ENCODE measurements at places on chromosomes 2 and 18.

GRCh38 chr2:122236152-122236874 is 480.9 kb downstream of the TSN start:
- DNase-seq, result no peak

DNA sequence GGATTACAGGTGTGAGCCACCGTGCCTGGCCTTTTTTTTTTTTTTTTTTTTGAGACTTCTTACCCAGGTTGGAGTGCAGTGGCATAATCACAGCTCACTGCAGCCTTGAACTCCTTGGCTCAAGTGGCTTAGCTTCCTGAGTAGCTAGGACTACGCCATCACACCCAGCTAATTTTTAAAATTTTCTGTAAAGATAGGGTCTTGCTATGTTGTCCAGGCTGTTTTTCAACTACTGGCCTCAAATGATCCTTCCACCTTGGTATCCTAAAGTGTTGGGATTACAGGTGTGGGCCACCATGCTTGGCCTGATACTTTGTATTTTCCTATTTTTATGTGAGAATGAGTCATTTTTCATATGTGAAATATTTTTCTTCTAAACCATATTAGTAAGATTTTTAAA is 13.7 kb downstream of the ELP2 start:
- DNase-seq, result no peak

- no peak for DNase-seq
Measured at GRCh38 chr2:236454076-236454475, 115.5 kb upstream of the ACKR3 start.

DNA sequence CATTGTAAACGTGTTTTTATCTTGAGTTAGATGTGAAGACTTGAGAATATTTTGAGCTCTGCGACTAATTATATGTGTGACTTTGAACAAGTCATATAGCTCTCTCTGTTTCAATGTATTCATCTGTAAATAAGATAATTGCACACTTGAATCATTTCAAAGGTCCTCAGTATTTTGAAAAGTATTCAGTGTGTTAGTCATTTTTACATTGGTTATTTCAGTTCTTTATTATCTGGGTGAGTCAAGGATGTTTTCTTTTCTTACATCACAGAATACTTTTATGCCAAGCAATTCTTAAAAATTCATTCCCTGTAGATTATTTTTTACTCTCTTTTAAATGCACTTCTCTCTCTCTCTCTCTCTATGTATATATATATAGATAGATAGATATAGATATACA is 1098.0 kb upstream of the ZEB2 start:
- DNase-seq, result no peak

DNA sequence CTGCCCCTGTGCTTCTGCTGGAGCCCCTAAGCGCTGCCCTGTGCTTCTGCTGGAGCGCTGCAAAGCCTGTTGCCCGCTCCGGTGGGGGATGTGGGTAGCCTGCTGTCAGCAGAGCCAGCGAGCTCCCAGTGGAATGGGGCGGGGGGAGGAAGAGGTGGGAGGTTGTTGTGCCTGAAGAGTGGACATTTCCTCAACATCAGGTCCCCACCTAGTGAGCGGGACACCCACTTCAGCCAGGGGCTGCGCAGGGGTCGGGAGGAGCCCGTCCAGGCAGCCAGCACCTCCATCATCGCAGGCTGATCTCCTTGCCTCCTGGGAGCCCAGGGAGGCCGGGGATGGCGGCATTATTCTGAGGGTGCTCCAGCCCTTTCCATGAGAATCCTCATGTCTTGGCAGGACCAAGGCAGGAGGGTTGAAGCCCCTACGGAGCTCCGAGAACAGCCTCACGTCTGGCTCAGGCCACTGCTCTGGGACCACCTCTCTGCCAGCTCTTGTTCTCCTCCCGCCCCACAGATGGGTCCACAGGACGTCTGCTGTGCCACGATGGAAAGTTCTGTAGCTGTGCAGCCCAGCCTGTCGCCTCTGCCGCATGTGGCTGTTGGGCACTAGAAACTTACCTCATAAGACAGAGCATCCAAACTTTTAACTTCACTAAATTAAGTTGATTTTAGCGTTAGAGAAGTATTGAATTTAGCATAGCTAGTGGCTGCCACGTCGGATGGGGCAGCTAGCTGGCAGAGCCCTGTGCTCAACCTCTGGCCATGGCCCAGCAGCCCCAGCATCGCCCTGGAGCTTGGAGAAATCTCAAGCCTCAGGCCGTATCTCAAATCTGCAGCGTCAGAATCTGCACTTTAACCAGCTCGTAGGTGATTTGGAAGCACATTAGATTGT is 1.9 kb upstream of the ALLC start:
- DNase-seq, result no peak

DNA sequence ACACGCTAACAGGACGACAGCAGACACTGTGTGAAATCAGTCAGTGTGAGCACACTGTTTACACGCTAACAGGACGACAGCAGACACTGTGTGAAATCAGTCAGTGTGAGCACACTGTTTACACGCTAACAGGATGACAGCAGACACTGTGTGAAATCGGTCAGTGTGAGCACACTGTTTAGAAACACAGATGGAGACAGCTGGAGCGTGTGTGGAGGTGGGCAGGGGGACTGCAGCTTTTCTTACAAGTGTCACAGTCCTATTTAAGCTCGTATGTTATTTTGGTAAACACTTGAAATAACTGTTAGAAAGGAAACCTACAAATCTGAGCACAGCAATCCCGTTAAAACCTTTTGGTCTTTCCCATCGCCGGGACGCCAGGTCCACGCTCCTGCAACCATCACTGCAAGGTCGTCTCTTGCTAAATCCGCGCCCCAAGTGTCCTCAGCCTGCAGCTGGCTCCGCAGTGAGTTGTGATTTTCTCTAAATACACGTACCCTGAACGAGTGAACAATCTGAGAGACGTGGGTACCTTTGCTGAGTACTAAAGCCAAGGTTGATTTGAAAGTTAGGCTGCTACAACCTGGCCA is 58.9 kb upstream of the CTDP1 start:
- no peak for DNase-seq

DNA sequence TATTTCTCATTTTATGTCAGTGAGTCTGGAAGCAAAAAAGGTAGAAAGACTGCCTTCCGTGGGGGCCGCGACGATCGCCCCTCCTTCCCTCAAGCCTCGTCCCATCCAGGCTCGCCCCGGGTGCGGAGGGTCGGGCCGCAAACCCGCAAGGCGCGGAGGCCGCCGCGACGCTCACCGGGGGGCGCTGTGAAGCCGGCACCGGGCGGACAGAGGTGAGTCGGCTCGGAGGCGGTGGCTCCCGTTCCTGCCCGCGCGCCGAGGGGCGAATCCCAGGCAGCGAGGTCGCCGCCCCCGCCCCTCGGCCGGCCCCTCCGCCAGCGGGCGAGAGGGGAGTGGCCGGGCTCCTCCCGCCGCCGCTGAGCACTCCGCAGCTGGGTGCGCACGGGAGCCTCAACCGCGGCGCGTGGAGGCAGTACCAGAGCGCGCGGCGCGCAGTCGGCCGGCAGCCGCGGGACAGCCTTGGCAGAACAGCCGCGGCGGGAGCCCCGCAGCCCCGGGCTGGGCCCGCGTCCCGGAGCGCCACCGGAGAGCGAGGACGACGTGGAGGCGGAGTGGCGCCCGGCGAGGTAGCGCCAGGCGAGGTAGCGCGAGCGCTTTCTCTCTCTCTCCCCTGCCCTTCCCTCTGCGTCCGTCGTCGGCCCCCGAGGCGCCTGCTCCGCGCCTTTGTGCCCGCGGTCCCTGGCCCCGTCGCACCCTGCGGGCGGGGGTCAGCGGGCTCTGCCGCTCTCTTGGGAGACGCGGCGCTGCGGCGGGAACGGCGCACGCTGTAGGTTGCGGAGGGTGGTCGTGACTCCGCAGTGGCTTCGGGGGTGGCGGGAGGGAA is at the start of gene MYO1B:
TSS of gene MYO1B (plus strand) at position 359 of the 823 bp plus-strand sequence. CDS start 31,492 bp downstream, outside the sequence.
- DNase-seq, result peak; percentile 87

Measured in left forelimb (tissue), 1 donor.